Memory B cell (primary cell): ENCODE measurements at places on chromosomes 2 and 18.

DNA sequence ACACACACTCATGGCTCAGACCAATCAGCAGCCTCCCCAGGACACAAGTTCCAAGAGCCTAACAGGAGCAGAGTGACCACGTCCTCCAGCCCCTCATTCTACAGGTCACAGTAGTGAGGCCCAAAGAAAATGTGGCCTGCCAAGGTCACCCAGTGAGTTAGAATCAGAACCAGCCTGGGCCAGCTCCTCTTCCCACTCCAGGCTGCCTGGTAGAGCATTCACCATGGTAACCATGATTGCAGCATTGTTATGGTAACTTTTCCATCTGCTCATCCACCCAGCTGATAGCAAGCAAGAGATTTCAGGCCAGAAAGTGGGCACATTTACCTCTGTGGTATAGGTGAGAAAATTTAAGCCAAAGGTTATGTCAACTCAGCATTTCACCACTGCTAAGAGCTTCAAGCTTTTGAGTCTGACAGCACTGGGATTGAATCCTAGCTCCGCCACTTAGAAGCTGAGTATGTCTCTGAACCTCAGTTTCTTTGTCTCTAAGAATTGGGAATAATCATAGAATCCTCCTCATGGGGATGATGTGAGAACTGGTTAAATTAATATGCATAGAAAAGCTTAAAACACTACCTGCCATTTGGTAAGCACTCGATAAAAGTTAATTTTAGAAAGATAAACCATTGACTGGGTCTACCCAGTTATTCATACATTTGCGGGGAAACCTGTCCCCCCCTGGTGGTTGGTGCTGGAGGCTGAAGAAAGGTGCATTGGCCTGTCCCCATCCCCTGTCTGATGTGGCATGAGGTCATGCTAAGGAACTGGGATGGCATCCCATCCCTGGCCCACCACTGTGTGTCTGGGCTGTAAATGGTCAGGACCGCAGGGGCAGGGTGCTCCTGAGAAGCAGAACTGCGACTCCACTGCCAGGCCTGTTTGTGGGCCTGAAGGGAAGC lies 181.5 kb downstream of the KLHL29 start:
- no peaks in the 10 kb centered on the region for H3K4me1 ChIP-seq
- no peaks in the 10 kb centered on the region for H3K36me3 ChIP-seq
- H3K4me3 ChIP-seq, result no peak overlapping the region
- no peaks in the 10 kb centered on the region for H3K27me3 ChIP-seq

- H3K4me3 ChIP-seq, result no peak overlapping the region
- peaks cover 2% of the 10 kb centered on the region for H3K27me3 ChIP-seq
- no peak for DNase-seq
- H3K36me3 ChIP-seq, result no peaks in the 10 kb centered on the region
- H3K4me1 ChIP-seq, result no peaks in the 10 kb centered on the region
- H3K27ac ChIP-seq, result no peak overlapping the region
These were observed 247.6 kb downstream of the MEIS1 start for GRCh38 chr2:66682476-66682875.

GRCh38 chr2:63488118-63488713 lies 100.1 kb downstream of the WDPCP start:
- no peaks in the 10 kb centered on the region for H3K27me3 ChIP-seq
- H3K4me3 ChIP-seq, result no peak overlapping the region
- H3K4me1 ChIP-seq, result no peaks in the 10 kb centered on the region
- DNase-seq, result no peak
- peaks cover 15% of the 10 kb centered on the region for H3K36me3 ChIP-seq

GRCh38 chr2:213016166-213016983 lies 135.0 kb downstream of the IKZF2 start:
- no peaks in the 10 kb centered on the region for H3K27me3 ChIP-seq
- H3K27ac ChIP-seq, result no peak overlapping the region

DNA sequence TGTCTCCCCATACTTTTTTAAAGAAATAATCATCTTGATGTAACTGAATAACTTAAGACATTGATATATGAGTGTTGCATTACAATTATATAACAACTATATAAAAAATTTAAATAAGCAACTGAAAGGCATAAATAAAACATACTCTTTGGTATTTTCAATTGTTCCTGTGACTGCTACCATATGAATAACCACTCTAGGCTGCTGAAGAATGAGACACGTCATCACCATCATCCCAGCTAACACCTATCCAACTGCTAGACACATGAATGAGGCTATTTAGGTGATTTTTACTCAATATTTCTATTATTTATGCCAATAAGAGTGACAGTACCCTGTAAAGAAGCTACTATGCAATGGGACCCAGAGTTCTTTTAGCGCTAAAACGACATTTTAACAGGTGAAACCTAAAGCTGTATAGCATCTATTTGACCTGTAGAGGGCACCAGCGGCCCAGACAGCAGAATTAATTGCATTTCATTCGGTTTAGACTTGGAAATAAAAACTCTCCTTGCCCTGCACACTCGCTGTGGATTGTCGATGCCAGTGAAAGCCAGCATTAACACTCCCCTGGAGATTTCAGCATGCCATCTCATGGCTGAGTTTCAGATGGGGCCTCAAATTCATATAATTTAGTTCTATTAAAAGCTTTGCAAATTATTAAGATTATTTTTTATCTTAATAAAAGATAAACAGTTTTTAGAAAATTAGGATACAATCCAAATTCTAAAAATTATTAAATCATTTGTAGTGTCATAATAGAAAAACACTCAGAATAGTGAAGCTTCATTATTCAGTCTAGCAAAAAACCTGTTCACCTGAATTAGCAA lies 89.4 kb upstream of the MAP2 start:
- H3K4me3 ChIP-seq, result no peak overlapping the region
- no peak overlapping the region for H3K27ac ChIP-seq
- DNase-seq, result peak; percentile 30
- H3K36me3 ChIP-seq, result no peaks in the 10 kb centered on the region
- H3K4me1 ChIP-seq, result no peaks in the 10 kb centered on the region

DNA sequence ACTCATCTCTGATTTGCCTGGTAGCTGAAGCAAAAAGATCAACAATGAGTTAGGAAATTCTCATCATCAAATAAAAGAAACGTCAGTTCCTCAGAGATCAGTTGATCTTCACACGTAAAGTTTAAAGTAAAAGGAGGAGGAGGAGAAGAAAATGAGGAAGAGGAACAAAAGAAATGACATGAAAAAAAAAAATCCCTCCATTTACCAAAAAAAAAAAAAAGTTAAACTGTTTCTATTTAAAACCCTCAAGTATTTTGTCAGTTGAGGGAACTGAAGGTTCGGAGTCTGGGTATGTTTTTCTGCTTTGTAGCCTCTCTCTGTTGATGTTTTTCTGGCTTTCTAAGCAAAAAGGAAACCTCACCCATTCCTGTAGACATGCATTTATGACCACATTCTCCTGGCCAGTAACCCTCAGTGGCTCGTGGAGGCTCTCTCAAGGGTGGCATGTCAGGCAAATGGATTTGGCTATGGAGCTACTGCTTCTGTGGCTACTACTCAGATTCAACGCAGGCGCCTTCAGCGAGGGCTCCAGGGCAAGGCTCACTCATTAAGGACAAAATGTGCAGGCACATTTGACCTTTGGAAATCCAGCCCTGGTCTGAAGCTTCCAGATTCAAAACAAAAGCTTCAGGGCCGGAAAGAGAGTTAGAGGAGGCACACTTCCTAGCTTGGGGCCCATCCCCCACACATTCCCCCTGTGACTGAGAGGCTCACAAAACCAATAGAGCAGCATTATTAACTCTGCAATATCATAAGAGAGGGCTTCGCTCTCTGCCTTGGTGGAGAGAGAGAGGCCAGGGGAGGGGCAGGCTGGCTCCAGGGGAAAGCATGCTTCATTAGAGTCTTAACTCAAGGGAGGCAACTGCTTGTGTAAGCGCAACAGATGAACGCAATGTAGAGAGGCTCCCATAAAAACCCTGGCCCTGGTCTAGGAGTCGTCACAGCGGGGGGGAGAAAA lies 22.3 kb downstream of the KLF7 start:
- DNase-seq, result peak; percentile 56
- peaks cover 36% of the 10 kb centered on the region for H3K4me1 ChIP-seq
- no peaks in the 10 kb centered on the region for H3K27me3 ChIP-seq
- H3K27ac ChIP-seq, result peak overlapping the region; percentile 96
- H3K4me3 ChIP-seq, result peak overlapping the region; percentile 70

DNA sequence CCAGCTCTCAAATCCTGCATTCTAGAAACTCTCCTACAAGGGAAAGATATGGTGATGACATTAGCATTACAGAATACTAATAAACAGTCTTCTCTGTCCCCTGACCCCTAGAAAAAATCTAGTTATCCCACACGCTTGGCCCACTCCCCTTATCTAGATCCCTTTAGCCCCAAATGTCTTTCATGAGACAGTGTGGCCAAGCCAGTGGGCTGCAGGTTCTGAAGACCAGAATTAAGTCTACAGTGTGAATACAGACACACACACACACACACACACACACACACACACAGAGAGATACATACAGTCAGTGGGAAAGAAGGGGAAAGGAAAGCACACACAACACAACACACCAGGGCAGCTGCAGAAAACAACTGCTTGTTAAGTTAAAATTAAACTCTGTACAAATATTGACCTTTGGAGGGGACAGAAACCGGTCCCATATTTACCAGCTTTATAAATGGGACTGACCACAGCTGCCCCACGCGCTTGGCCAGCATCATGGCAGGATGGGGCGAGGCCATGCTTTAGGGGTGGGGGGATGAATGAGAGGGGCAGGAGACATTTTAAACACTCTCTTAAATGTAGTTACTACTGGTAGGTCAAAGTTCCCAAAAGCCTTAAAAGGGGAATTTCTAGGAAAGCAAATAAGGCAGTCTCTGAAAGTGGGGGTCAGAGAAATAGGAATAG lies 49.1 kb downstream of the NHEJ1 start:
- H3K4me1 ChIP-seq, result peaks cover 23% of the 10 kb centered on the region
- no peak overlapping the region for H3K4me3 ChIP-seq
- peaks cover 17% of the 10 kb centered on the region for H3K36me3 ChIP-seq
- H3K27ac ChIP-seq, result no peak overlapping the region
- H3K27me3 ChIP-seq, result no peaks in the 10 kb centered on the region
- DNase-seq, result no peak

DNA sequence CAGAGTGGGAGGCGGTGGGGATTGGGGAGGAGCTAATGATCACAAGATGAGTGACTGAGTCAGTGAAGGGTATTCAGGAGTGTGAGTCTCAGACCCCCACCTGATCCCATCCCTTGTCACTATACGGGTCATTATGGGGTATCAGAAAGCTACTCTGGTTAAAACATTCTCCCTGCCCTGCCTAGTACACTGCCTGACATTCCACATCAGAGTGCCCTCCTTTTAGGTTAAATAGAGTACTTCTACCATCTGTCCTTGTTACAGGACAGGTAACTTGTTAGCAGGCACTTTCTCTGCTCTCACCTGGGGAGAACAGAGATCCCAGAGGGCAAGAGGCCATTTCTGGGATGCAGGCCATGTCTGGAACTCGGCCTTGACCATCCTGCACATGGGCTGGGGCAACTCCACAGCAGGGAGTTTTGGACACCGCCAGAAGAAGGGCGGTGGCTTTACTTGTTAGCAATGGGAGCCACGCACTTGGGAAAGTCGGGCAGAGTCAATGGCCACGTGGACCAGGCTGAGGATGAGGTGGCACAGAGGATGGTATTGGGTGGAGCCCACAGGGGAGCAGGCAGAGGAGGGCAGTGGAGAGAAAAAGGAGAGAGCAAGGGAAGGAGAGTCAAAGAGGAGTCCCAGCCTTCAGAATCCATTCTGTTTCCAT lies 98.5 kb downstream of the CELF4 start:
- no peak overlapping the region for H3K4me3 ChIP-seq
- no peak overlapping the region for H3K27ac ChIP-seq
- no peak for DNase-seq
- H3K27me3 ChIP-seq, result peaks cover 22% of the 10 kb centered on the region
- no peaks in the 10 kb centered on the region for H3K36me3 ChIP-seq
- H3K4me1 ChIP-seq, result no peaks in the 10 kb centered on the region

GRCh38 chr18:21393986-21394385 lies 152.0 kb downstream of the GREB1L start:
- no peak for DNase-seq
- no peaks in the 10 kb centered on the region for H3K36me3 ChIP-seq
- no peak overlapping the region for H3K27ac ChIP-seq
- H3K4me3 ChIP-seq, result no peak overlapping the region
- H3K27me3 ChIP-seq, result peaks cover 3% of the 10 kb centered on the region

DNA sequence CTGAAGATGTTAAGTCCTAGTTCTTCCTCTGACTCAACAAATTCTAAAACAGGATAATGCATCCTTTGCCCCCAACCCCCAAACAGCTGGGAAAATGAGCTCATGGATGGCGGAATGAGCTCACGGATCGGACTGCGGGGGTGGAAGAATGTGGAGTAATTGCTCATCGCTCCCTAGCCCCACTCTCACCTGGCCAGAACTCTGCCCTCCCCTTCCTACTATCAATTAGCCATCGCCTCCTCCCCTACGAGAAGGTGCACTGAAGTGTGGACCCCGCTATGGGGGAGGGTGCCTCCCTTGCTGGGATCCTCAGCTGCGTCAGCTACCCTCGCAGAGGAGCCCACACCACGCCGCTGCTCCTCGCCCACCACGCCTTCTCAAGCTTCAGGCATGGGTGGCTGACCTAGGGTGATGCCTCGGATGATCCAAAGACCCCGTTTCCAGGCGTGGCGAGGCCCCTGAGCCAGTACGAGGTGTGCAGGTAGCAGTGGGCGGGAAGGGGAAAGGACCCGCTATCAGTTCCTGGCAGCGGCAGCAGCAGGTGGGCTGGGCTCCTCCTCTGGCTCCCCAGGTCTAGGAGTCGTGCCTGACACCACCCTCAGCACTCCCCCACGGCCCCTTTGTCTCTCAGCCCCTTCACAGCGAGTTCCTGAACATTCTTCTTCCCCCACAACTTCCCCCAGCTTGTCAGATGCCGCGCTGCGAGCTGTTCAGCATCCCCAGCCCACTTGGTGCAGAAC lies 82.1 kb upstream of the POMC start:
- peaks cover 9% of the 10 kb centered on the region for H3K4me1 ChIP-seq
- DNase-seq, result peak; percentile 27
- peak overlapping the region; percentile 75 for H3K4me3 ChIP-seq
- no peak overlapping the region for H3K27ac ChIP-seq
- peaks cover 13% of the 10 kb centered on the region for H3K36me3 ChIP-seq

DNA sequence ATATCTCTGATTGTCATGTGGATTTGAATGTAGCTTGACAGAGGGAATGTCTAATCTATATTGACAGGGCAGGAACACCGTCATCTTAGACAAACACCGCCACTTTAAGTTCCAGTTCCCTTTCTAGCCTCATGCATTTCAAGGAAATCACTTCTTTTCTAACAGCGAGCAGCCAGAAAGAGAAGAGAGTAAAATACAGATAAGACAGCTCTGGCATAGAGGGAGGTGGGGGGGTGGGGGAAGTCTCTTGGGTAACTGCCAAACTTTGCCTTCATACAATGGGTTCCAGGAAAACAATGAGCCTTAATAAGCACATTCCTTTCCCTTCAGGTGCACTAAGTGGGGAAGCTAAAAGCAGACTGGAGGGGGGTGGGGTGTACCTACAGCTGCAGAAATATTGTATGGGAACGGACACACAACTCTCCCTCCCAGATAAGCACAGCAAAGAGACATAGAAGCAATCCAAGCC lies 37.2 kb downstream of the CASP10 start:
- H3K27me3 ChIP-seq, result no peaks in the 10 kb centered on the region
- H3K4me3 ChIP-seq, result no peak overlapping the region
- H3K36me3 ChIP-seq, result peaks cover 15% of the 10 kb centered on the region
- no peak for DNase-seq
- peak overlapping the region; percentile 70 for H3K27ac ChIP-seq
